ENCODE measurements at places on chromosomes 7 and 10. TPM values are rescaled to one million over a fixed set of nuclear protein-coding genes. Genes with fewer than 3 reads are reported as not detected.

The PNLIP gene
- 4.8 TPM for total RNA-seq

The IL15RA gene
- 16.9 TPM for total RNA-seq

The CABCOCO1 gene
- 1.4 TPM for total RNA-seq

The MYL10 gene
- total RNA-seq, result not detected

The TPK1 gene
- 9.9 TPM for total RNA-seq

The SPDYE1 gene
- not detected for total RNA-seq

GRCh38 chr7:151631570-151631952, 111.9 kb upstream of the RHEB start:
- DNase-seq, result no peak

DNA sequence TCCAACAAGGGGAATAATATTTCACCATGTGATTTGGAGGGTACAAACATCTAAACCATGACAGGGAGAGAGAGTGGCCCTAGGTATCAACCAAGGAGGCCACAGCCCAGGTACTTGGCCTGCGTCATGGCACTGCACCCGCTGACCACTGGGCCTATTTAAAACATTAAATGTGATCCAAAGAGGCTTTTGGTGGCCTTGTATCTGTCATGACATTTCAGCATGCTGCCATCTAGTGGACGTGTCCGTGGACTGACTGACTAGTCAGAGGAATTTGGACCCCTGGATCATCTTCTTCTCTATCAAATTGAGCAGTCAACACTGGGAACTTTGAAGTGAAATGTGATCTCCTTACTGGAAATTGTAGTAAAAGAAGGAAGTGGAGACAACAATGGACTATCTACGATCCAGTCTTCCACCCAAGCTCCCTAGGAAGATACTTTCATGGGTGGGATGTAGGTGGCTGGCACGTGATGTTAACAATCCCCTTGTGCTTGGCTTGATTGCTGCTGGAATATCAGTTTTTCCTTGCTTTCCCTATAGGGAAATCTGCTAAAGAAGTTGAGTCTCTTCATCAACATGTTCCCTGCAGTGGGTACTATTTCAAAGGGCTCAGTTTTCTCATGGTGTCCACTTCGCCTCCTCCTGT, 24.6 kb upstream of the ITGA8 start:
- no peak for DNase-seq

DNA sequence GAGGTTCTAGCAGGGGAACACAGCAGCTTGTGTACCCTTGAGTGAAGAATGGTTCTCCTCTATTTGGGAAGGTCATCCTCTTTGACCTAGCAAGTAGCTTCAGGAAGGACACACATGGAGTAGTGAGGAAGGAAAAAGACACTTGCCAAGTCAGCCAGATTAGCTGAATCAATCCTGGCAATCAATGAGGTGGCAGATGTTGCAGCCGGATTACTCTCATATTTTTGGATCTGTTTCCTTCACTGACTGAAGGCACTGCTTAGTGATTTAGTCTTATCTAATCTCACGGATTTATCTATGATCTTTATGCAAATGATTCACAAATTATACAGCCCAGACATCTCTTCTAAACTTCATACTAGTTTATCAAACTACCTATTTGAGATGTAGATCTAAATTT, 218.8 kb downstream of the GPR158 start:
- no peak for DNase-seq

- no peak for DNase-seq
Observed at GRCh38 chr10:6102128-6102527, 13.3 kb downstream of the RBM17 start.

DNA sequence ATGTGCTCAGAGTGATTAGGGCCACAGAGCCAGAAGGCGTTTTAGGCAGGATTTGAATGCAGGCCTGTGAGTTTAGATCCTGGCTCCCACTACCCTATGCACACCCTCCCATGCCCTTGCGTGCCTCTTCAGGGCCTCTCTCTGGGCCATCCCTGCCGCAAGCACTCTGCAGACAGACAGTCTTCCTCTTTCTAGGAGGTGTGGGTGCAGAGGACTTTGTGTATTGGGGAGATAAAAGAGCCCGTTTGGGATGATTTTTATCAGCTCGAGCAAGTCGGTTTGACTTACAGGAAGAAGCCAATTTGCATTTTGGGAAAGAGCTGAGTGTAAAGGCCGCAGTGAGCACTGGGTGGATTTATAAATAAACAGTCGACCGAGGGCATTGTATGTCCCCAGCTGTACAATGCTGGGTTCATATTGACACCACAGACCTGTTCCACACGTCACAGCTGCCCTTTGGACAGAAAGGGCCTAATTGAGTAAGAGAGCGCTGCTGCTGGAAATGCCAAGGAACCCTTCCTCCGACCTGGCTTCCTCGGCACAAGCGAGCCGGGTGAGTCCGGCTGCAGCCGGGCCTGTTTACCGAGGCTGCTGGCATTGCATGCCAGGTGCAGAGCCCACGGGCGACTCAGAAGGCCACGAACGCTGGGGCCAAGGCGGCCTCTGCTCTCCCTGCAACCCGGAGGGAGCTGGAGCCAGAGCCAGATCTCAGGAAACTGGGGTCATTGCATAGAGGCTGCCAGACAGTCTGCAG, 25.1 kb downstream of the ZMIZ1 start:
- DNase-seq, result peak; percentile 90

DNA sequence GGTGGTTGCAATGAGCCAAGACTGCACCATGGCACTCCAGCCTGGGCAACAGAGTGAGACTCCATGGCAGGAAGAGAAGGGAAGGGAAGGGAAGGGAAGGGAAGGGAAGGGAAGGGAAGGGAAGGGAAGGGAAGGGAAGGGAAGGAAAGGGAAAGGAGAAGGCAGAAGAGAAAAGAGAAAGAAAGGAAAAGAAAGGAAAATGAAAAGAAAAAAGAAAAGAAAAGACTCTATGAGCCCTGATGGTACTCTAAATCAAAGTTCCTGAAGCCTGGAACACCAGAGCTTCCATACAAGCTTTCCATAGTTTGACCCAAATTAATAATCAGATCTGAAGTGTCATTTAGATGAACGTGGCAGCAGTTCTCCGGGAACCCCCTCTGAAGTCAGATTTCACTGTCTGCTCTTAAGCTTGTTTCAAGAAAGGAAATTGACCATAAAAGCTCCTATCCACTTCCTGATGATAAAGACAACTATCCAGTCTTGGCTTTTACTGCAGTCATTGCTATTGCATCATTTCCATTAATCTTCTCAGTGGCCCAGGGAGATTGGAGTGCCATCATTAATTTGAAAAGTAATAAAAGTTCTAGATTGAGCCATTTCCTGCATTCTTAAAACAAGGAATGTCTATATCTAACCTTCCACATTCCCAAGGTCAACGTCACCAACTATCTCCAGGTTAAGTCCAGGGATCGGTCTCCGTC, 44.2 kb upstream of the FRMD4A start:
- no peak for DNase-seq

DNA sequence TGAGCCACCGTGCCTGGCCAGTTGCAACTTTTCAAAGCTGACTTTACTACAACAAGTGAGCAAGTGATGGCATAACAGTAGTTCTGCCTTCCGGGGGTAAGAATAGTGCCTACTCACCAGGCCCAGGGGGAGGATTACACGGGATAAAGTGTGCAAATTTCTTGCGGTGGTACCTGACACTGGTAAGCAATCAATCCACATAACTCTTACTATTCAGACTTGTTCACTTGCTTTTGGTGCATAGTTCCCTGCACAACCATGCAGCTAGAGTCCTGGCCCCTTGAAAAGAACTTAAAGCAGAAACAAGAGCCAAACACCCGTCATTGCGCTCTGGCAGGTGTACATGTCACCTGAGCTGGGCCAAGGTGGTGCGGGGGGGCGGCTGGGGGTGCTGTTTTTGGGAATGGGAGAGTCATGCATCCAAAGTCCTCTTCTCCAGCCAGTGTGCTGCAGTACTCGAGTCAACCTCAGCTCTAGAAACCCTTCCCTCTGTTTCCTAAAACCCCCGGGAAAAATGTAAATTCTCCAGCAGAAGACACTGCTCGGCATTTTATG, 5.4 kb upstream of the COBL start:
- DNase-seq, result no peak

DNA sequence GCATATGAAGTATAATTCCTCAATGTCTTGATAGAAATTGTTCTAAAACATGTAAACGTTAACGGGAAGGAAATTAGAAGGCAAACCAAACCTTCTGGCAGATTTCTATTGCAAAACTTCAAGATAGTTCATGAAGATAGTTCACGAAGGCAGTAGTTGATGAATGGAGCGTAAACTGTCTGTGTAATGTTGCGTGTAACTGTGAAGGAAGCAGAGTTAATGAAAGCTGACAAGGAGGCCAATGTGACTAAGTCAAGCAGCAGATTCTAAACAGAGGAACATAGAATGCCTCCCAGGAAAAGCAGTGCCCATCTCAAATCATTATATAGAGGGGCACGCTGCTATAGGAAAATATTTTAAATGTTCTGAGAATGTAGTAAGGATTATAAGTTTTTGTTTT, 659.7 kb upstream of the IGFBP3 start:
- no peak for DNase-seq

DNA sequence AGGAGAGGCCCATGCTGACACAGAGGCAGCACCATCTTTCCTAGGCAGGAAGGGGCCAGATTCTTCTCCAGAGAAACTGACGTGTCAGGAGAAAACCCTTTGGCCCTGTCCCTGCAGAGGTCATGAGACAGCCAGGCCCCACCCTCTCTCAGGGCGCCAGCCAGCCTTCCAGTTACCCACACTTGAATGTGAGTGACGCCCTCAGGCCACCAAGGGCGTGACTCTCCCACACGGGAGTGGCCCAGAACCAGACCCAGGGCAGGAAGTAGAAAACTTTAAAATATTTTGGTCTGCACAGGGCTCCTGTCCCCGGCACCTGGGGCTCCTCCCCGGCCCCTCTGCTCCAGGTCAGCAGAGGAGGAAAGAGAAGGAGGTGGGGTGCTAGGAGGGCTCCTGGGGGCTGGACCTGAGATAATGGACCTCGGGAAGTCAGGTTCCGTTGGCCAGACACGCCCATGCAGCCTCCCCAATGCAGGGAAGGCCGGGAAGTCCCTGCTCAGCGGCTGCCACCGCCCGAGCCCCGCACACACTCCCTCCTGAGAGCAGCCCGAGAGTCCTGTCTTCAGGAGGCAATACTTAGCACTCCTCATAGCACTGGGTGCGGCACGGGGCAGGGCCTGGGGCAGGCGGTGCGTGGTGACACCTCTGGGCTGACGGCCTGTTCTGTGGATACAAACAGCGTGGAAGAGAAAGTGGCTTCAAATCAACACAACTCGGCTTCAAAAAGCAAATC, 67.0 kb upstream of the CFAP46 start:
- peak; percentile 93 for DNase-seq

GRCh38 chr7:7756577-7756976, 38.2 kb upstream of the RPA3 start:
- DNase-seq, result no peak

DNA sequence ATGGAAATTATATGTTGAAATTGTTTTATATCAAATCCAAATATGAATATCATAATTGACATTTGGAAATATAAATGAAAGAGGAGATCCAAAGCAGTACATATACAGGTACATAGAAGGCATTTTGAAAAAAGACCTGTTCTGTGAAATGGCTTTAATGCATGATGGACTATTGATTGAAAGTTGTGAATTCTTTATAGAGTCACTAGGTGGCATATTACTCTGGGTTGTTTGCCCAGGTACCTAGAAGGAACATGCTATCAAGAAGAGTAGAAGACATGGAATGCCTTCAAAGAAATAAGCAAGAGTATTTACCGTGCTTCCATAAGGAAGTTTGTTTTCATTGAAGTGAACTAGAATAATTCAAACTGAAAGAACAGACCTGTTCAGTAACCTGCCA, 160.0 kb upstream of the ANK3 start:
- DNase-seq, result no peak

DNA sequence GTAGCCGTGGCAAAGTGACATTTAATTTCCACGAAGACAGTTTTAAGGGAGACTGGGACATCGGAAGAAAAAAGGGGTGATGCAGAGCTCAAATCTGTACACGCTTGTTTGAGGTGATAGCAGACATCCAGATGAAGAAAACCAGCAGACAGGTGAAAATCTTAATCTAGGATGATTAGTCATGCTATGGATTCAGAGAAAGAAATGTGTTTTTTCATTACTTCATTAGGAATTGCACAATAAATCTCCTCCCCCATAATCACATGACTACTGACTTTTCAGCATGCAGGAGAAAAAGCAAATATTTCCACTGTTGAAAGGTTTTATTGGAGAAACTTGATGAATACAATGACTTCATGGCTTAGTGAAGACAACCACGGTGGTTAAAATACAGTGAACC, 2.5 kb downstream of the NUDT5 start:
- no peak for DNase-seq

GRCh38 chr10:72255977-72256729, 17.6 kb upstream of the DDIT4 start:
- no peak for DNase-seq

DNA sequence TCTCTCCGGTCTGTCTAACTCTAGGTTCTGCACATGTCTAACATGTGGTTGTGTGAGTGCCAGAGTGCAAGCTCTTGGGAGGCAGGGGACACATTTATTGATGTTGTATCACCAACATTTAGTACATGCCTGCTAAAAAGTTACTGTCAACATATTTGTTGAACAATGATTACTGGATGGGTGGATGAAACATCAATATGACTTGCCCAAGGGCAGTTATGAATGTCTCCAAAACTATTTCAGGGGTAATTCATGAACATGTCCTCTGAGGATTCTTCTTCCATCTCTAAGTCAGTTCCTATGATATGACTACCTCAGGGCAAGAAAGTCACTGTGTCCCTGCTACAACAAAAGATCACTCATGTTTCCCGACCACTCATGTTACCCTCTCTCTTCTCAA, 91.3 kb upstream of the STEAP1B start:
- no peak for DNase-seq

DNA sequence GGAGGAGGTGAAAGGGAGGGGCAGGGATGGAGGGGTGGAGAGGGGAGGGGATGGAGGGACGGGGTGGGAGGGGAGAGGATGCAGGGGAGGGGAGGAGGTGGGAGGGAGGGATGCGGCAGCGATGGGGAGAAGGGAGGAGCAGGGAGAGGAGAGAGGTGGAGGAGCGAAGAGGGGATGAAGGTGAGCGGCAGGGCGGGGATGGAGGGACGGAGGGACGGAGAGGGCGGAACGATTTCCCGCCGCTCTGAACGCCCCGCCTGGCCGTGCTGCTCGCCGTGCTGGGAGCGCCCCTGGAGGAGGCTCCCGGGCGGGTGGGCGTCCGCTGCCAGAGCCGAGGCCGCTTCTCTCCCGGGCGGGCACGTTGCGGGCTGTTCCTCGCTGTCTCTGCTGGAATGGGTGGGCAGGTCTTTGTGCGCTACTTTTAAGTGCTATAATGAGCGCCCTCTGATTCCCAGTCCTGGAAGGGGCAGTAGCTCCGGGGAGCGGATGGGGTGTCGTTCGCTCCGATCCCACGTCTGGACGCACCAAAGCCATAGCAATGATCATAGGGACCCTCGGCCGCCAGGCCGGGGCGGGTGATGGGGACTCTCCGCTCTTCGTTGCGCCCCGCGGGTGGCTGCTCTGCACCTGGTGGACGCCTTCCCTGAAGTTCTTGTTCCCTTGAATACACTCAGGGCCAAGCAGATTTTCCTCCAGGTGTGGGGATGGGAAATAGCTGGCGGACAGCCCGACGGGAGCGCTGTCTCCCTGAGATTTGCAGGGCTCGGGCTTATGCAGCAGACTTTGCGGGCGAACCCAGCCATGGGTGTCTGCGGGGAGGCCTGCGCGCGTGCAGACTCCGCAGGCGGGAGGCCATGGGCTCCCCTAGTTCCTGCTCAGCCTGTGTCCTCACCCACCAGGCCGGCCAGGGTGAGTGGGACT, 81.1 kb upstream of the CPXM2 start:
- no peak for DNase-seq

Measured in posterior vena cava (tissue), 2 donors.